ENCODE measurements at places on chromosomes 11 and 22. TPM values are rescaled to one million over a fixed set of nuclear protein-coding genes. Genes with fewer than 3 reads are reported as not detected.

The ST14 gene
- 1.8 TPM for total RNA-seq

DNA sequence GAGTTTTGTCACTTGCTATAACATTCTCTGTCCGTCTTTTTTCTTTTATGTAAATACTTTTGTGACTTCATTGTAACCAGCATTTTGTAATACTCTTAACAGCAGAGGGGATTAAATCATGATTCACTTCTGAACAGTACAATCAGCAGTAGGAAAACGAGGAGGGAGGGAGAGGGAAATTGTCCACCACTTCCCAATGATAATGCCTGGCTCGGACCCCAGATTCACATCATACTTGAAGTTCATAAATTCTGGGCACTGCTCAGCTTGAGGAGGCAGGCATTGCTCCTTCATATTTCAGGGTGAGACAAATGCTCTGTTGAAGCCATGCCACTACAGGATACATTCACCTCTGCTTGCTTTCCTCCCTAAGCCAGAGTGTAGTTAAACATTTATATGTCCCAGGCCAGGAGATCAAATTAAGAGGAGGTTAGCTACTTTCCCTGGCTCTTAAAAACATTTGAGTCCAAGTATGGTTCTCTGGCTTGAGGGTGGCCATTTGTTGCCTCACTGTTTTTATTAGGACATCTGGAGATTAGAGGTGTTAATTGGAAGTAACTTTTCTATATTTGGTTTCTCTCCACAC lies 129.0 kb upstream of the LDLRAD3 start:
- DNase-seq, result no peak
- H3K27me3 ChIP-seq, result no peaks in the 10 kb centered on the region
- no peaks in the 10 kb centered on the region for H3K4me1 ChIP-seq

The GUCY1A2 gene
- total RNA-seq, result 1.9 TPM

- no peak for DNase-seq
- no peaks in the 10 kb centered on the region for H3K4me1 ChIP-seq
- H3K27ac ChIP-seq, result no peak overlapping the region
- no peak overlapping the region for H3K4me3 ChIP-seq
Observed at GRCh38 chr11:115258216-115258615, 246.0 kb downstream of the CADM1 start.

The AIFM3 gene
- 2.7 TPM for total RNA-seq

DNA sequence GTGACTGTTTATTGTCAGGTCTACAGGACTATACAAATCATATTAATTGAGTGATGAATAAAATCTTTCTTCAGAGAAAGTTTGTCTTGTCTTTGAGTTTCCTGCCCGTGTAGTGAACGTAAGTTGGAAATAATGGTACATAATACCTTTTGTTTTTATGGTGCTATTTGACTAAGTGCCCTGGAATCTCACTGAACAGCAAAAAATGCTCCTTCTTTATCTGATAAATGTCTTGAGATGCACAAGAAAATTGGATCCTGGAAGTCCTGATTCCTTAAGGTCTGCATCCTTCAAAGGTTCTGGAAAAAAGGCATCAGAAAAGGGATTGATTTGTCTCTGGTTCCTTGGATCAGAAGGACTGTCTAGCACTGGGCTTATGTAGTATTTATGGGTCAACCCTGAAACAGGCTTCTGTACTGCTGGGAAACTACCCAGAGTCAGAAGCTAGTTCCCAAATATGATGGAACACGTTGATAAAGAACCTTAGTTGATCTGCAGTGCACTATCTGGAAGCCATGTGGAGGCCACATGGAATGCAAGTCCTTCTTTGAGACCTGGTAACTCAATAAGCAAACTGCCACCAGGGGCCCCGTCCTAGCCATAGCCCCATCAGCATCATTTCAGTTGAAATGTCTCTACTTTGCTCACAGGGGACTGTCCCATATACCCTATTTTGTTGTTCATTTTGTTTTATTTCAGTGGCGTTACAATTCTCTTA lies 100.6 kb upstream of the CD44 start:
- H3K4me1 ChIP-seq, result peaks cover 32% of the 10 kb centered on the region
- H3K27me3 ChIP-seq, result no peaks in the 10 kb centered on the region
- H3K36me3 ChIP-seq, result no peaks in the 10 kb centered on the region
- no peak overlapping the region for H3K4me3 ChIP-seq
- DNase-seq, result no peak

GRCh38 chr11:130706572-130706971 lies 209.7 kb downstream of the SNX19 start:
- H3K36me3 ChIP-seq, result no peaks in the 10 kb centered on the region
- H3K27ac ChIP-seq, result no peak overlapping the region

DNA sequence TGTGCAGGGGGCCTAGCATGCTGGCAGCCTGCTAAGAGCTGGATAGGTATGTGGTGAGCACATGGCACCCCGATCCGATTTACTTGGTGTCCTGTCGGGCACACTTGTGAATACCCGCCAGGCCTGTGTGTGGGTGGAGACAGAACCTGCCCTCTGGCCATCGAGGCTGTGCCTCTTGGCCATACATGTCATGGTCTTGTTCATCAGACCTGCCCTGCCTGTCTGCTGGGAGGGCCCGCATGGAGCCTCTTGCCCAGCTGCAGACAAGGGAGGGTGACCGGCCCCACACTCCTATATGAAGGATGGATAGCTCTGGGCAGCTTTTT lies 310.2 kb downstream of the TBC1D22A start:
- no peak for DNase-seq
- H3K4me1 ChIP-seq, result no peaks in the 10 kb centered on the region

DNA sequence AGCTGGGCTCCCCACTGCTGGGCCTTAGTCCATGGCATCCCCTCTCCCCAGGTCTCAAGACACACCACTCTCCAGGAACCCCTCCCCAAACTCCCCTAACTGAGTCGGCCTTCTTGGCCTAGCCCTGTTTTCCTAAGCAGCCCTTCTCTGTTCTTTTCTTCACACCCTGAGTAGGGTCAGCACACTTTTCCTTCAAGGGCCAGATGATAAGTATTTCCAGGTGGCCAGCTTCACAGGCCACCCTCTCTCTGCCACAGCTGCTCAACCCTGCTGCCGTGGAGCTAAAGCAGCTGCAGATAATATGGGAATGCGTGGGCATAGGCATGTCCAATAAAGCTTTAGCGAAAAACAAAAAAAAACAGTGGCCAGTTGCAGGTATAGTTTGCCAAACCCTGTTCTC lies 24.1 kb downstream of the DGCR2 start:
- DNase-seq, result no peak
- no peak overlapping the region for H3K4me3 ChIP-seq
- H3K27me3 ChIP-seq, result no peaks in the 10 kb centered on the region
- H3K4me1 ChIP-seq, result no peaks in the 10 kb centered on the region
- no peaks in the 10 kb centered on the region for H3K36me3 ChIP-seq

GRCh38 chr22:27242917-27243589 lies 558.5 kb downstream of the MN1 start:
- no peak overlapping the region for H3K4me3 ChIP-seq
- H3K36me3 ChIP-seq, result no peaks in the 10 kb centered on the region
- no peaks in the 10 kb centered on the region for H3K27me3 ChIP-seq
- no peak overlapping the region for H3K27ac ChIP-seq
- H3K4me1 ChIP-seq, result no peaks in the 10 kb centered on the region

DNA sequence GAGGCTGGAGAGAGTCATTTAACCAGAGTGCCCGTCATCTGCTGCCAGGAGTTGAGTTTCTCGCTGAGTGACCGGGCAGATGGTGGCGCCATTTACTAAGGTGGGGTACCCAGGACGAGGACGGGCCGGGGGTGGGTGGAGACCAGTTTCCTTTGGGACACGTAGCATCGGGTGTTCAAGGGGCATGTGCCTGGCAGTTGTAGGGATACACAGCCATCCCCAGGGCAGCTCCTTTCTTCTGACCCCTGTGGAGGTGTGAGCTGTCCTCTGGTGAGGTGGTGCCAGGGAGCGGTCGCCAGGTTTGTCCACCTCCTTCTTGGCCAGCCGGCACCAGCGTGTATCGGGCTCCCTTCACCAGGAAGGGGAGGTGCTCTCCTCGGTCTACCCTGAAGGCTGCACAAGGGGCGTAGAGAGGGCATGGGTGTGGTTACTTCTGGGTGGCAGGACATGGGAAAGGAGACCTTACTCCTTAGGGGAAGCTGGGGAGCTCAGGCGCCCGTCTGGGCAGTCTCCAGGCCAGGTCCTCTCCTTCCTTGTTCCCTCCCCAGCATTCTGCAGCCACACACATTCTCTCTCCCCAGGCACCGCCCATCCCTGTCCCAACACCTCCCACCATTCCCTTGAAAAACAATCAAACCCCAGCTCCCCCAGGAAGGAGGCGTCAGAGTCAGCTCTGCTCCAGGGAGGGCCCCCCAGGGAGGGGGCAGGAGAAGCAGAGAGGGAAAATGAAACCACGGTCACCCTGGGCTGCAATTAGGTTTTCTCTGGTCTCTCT lies 10.3 kb upstream of the MB start:
- H3K36me3 ChIP-seq, result no peaks in the 10 kb centered on the region
- DNase-seq, result peak; percentile 59
- H3K27me3 ChIP-seq, result no peaks in the 10 kb centered on the region

GRCh38 chr11:86115542-86116385 lies 46.9 kb upstream of the PICALM start:
- H3K27ac ChIP-seq, result peak overlapping the region; percentile 25
- no peak for DNase-seq
- no peaks in the 10 kb centered on the region for H3K27me3 ChIP-seq
- H3K36me3 ChIP-seq, result no peaks in the 10 kb centered on the region

The INPPL1 gene
- 298 TPM for total RNA-seq

DNA sequence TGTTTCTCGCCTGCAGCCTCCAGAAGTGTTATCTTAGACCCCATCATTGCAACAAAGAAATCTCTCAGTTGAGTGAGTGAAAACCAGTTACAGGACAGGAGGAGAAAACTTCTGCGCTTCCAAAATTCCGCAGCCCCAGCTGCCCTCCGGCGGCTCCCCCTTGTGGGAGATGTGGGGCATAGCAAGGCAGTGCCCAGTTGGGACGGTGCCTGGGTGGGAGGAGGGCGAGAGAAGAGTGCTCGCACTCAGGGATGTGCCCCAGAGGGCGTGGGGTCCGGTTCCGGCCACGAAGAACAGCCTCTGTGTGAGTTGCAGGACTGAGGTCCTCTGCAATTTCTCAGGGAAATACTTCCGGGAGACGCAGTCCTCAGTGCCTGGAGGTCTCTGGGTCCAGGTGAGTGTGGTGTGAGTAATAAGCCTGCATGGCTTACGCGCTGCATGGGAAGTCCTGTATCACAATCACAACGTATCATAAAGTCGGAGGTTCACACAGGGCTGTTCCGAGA lies 87.0 kb upstream of the BLID start:
- peak overlapping the region; percentile 78 for H3K27ac ChIP-seq
- no peaks in the 10 kb centered on the region for H3K36me3 ChIP-seq
- peak overlapping the region; percentile 40 for H3K4me3 ChIP-seq
- no peak for DNase-seq

- no peaks in the 10 kb centered on the region for H3K36me3 ChIP-seq
- DNase-seq, result no peak
- no peak overlapping the region for H3K27ac ChIP-seq
- no peaks in the 10 kb centered on the region for H3K27me3 ChIP-seq
- no peaks in the 10 kb centered on the region for H3K4me1 ChIP-seq
Observed at GRCh38 chr22:48885919-48886305, 941.8 kb downstream of the BRD1 start.

GRCh38 chr22:37803195-37803638 lies 4.5 kb upstream of the GCAT start:
- peak overlapping the region; percentile 81 for H3K27ac ChIP-seq
- H3K4me3 ChIP-seq, result peak overlapping the region; percentile 55
- no peaks in the 10 kb centered on the region for H3K36me3 ChIP-seq
- peaks cover 11% of the 10 kb centered on the region for H3K4me1 ChIP-seq
- DNase-seq, result no peak
- no peaks in the 10 kb centered on the region for H3K27me3 ChIP-seq

The FBLN1 gene
- 143 TPM for total RNA-seq

DNA sequence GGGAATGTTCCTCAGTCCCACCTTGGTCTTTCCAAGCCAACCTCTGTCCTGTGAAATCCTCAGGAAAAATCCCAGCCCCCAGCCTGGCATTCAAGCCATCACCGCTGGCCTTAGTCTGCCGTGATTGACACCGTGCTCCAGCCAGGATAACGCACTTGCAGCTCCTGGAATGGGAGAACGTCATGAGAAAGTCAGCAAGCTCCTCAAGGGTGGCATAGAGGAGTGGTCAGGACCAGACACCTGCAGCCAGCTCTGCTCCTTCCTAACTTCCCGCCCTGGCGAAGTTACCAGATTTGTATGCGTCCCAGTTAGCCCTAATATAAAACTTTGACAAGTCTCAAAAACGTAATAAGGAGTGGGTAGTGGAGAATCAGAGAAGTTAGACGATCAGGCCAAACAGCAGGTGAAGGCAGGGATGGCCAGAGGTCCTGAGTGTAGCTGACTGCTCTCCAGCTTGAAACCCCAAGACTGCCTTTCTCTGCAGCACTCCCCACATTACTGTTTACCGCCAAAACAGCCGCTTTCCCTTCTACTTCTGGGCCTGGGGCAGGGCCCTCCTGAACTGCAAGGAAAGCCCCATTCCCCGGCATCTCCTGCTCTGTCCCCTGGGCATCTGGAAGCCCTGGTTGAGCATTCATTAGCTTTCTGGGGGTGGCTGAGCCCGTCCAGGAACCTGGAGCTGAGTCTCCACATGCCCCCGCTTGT lies 1.3 kb upstream of the DKK3 start:
- peak overlapping the region; percentile 61 for H3K4me3 ChIP-seq
- H3K4me1 ChIP-seq, result peaks cover 9% of the 10 kb centered on the region
- peak overlapping the region; percentile 36 for H3K27ac ChIP-seq
- no peak for DNase-seq
- no peaks in the 10 kb centered on the region for H3K36me3 ChIP-seq

GRCh38 chr11:33687733-33688479 lies 12.7 kb downstream of the C11orf91 start:
- no peak overlapping the region for H3K4me3 ChIP-seq
- H3K36me3 ChIP-seq, result no peaks in the 10 kb centered on the region
- DNase-seq, result no peak
- no peaks in the 10 kb centered on the region for H3K27me3 ChIP-seq
- H3K27ac ChIP-seq, result peak overlapping the region; percentile 94
- H3K4me1 ChIP-seq, result peaks cover 46% of the 10 kb centered on the region

The MS4A4E gene
- total RNA-seq, result not detected

DNA sequence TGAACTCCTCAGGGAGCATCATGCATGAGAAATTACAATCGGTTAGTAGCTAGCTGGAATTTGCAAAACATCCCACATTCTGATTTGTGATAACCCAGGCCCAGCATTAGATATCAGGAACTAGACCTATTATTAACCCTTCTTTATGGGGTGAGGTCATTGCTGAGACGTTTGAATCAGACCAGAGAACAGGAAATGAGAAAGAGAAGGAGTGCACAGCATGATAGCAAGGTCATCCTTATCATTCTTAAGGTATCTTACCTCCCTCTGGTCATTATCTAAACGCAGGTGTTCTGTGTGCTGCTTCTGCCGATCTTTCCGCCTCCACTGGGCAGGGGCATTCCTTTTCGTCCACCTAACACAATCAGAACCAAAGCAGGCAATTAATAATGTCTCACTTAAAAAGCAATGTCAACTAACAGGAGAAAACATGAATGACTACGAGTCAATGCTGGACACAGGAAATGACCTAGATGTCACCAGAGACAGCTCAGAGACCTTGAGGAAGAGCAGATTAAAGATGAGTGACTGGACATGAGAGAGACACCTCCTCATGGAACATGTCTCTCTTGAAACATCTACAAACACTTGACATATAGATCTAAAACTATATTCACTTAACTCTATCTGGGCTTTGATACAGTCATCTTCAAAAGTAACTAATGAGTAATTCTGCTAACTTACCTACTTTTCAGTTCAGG lies 78.3 kb upstream of the SCUBE2 start:
- peaks cover 5% of the 10 kb centered on the region for H3K36me3 ChIP-seq
- H3K4me1 ChIP-seq, result no peaks in the 10 kb centered on the region
- peak; percentile 22 for DNase-seq
- no peak overlapping the region for H3K4me3 ChIP-seq
- no peaks in the 10 kb centered on the region for H3K27me3 ChIP-seq

- H3K4me1 ChIP-seq, result no peaks in the 10 kb centered on the region
- no peak overlapping the region for H3K4me3 ChIP-seq
- no peaks in the 10 kb centered on the region for H3K27me3 ChIP-seq
- no peak overlapping the region for H3K27ac ChIP-seq
- DNase-seq, result no peak
Observed at GRCh38 chr11:32902089-32902665, 9.6 kb downstream of the QSER1 start.

All from Panc1 (cell line).